ENCODE measurements at places on chromosomes 11 and 22.

GRCh38 chr11:65803797-65804492 lies 17.1 kb downstream of the OVOL1 start:
- no peak for DNase-seq

DNA sequence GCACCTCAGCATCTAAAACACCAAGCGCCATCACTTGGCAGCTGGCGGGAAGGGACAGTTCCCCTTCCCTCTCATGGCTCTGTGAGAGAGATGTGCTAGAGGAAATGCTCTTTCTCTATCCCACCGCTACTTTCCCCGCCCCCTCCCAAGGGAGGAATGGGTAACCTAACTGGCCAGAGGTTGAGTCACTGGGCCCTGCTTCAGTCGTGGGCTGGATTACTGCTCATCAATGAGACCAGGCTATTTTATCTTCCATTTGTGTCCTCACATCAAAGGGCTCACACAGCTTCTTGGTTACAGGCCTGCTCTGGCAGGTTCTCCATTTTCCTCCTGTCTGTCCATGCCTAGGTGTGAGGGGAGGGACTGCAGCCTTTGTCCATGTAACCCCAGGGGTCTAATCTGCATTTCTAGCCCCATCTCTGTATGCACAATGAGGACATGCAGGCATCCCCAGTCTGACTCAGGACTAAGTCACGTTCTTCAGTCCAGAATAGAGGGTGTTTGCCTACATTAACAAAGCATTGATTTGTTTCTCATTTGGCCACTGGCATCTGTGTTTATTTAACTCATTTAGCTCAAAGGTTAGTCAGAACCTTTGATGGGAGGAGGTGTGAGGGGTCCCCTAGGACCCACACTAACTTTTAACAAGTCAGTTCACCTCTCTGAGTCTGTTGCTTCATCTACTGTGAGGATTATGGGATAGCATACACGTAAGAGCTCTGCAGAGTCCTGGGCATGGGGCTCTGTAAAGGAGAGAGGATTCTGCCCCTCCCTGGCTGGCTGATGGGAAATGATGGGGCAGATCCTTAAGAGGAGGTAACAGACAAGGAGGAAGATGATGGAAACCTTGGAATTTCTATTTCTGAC lies 99.1 kb downstream of the XRRA1 start:
- DNase-seq: no peak

DNA sequence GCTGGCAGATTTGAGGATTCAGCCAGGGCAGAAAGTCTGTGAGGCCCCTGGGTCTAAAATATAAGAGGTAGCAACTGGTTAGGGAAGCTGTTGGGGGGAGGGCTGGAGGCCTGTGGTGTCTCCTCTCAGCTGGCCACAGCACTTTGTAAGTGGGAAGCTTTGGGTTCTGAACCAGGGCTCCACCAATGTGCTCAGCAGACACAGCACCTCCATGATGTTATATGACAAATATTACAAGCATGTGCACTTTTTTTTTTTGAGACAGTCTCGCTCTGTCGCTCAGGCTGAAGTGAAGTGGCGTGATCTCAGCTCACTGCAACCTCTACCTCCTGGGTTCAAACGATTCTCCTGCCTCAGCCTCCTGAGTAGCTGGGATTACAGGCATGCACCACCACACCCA lies 8.0 kb downstream of the ARHGAP1 start:
- no peak for DNase-seq

DNA sequence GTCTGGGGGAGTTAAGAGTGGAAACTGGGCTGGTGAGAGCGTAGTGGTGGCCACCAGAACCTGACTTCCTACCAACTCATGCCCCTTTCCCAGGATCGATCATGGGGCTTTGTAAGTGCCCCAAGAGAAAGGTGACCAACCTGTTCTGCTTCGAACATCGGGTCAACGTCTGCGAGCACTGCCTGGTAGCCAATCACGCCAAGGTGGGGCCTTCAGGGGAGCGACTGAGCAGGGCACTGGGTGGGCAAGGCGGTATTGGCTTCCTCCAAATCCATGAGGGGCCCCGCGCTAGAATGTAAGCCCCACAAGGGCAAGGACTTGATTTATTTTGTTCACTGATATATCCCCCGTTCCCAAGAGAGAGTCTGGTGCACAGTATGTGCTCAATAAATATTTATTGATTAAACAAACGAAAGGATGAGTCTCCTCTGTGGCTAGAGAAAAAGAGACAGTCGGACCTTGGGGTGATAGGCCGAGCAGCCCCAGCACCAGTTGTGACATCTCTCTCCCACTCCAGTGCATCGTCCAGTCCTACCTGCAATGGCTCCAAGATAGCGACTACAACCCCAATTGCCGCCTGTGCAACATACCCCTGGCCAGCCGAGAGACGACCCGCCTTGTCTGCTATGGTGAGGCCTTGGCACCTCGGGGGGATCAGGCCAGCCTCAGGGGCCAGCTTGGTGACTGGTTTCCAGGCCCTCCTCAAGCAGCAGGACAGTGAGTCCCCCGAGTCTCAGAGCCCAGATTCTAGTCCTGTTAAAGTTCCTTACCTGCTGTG lies 765 bp downstream of the ZFPL1 start:
- DNase-seq: no peak

DNA sequence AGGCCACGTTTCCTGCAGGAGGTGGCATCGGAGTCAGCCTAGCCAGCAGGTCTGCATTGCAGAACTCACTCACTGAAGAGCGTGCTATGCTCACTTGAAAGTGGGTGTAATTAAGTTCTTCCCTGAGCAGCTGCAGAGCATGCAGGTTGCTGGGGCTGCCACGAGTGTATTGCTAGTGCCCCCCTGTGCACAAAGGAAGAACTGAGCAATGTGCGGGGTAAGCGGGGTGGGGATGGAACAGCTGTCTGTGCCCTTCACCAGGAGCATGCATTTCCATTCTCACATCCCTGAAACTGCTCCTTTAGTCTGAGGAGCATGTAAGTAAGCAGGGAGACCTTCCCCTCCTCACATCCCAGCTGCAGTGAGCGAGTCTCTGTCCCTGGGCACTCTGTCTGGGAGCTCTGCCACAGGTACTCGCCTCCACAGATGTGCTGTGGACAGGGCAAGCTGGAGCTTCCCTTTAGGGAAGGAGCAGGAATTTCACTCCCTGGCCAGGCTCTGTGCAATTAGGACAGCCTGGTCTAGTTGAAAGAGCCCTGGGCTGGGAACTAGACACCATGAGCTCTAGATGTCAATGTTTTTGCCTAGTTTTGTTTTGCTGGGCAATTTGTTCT lies 1031.8 kb downstream of the NTM start:
- DNase-seq: peak; percentile 96

GRCh38 chr11:7098235-7098832 lies 9.5 kb downstream of the RBMXL2 start:
- no peak for DNase-seq

DNA sequence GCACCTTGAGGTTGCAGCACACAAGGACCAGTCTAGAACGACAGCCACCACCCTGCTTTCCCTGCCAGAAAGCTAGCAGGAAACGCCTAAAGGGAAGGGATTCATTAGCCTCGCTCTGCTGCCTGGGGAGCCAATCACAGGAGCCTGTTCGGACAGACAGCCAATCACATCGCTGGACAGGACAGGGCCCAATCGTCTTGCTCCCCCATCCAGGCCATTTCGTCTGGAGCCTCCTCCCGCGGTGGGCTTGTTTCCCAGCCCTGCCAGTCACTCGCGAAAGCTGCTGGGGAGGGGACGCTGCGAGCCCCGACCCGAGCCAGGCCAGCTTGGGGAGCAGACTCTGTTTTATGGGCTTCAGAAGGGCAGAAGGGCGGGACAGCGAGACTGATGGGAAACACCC lies 79.8 kb upstream of the NCAM1 start:
- DNase-seq: peak; percentile 64

DNA sequence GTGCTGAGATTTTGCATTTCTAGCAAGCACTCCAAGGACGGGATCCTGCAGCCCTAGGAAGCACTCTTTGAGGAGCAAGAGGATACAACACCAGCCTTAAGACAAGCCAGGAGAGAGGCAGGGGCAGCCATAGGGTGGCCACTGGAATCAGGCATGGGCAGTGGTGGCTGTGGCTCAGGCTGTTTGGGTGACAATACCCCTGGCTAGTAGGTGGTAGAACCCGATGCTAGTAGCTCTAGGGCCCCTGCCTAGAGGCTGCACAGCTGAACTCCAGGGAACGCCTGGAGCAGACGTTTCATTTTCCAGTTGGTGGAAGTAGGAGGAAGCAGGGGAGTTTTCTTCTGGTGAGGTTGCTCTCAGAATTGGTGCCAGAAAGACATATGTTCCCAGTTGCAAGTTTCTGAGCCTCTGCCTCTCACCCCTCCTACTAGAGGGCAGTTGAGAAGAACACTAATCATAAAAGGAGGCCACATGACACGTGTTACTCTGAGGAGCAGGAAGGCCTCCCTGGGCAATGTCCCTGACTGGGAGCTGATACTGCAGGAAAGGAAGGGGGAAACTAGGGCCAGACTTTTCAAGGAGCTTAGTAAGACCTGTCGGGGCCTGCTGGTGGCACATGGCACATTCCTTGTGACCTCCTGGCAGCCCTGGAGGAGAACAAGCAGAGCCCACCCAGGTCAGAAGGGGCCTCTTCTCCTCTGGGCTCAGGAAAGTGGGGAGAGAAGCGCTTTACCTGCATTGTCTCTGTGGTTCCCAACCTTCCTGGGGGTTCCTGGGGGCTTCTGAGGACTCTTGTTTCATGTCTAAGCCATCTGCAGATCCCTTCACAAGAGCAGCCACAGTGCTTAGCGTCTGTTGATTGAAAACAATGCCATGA lies 56.6 kb upstream of the DRD2 start:
- DNase-seq: no peak

DNA sequence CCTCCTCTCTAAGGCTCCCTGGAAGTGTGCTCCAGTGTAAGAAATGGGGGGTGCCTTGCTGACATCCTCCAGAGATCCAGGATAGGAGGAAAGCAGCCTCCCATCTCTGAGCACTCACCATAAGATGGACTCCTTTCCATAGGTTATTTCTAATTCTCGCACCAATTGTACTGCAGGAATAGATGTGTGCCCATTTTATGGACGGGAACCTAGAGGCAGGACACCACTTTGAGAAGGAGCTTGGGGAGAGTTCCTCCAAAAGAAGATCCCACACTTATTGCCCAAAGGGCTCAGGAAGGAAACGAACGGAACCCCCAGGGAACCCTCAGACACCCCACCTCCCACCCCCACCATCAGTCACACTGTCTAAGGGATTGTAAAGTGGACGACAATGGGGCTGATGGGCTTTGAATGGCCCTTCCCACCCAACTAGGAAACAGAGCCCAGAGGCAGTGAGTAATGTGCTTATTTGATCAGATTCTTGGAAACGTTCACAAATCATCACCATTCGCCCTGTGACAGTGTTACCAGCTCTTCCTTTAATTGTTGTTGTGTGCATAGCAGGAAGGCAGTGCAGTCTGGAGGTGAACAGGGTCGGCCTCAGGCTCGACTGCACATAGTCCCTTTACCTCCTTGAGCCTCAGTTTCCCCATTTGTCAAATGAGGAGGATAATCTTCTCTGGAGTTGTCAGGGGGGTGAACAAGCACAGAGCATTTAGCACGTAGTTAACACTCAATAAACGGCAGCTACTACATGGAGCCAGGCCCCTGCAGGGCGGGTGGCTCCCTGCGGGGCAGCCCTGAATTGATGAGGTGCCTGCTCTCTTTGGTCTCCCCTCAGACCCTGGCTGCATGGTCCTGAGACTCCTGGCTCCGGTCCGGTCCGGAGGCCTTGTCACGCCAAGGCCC lies 8.4 kb upstream of the MN1 start:
- no peak for DNase-seq

DNA sequence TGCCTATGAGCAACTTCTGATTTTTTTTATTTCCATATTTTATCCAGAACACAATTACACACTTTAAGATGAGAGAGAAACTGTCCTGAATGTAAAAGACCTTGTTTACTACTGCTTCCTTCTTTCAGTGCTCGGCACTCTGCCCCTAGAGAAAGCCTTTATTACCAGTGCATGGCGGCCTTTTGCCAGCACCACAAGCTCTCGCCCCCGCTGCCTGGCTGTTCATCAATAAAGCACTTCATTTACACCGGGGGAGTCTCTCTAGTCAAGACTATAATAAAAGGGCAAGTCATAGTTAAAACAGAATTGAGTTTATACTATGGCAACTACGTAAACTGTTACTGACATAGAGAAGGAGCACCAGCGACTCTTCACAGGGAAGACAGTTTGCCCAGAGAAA lies 259.5 kb downstream of the CADM1 start:
- DNase-seq: no peak

DNA sequence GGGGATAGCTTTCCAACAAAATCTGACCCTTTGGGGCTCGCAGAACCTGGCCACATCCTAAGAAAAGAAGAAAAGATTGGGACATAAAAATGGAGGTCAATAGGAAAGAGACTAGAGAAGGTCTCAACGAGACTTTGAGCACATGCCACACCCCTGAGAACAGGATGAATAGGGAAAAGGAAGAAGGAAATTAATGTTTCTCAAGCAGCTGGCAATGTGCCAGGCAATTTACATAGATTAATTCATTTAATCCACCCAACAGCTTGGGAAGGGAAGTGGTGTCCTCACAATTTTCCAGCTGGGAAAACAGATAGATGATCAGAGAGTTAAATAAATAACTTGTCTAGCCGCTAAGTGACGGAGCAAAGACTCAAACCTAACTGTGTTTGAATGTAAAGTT lies 50.7 kb downstream of the PAMR1 start:
- no peak for DNase-seq

DNA sequence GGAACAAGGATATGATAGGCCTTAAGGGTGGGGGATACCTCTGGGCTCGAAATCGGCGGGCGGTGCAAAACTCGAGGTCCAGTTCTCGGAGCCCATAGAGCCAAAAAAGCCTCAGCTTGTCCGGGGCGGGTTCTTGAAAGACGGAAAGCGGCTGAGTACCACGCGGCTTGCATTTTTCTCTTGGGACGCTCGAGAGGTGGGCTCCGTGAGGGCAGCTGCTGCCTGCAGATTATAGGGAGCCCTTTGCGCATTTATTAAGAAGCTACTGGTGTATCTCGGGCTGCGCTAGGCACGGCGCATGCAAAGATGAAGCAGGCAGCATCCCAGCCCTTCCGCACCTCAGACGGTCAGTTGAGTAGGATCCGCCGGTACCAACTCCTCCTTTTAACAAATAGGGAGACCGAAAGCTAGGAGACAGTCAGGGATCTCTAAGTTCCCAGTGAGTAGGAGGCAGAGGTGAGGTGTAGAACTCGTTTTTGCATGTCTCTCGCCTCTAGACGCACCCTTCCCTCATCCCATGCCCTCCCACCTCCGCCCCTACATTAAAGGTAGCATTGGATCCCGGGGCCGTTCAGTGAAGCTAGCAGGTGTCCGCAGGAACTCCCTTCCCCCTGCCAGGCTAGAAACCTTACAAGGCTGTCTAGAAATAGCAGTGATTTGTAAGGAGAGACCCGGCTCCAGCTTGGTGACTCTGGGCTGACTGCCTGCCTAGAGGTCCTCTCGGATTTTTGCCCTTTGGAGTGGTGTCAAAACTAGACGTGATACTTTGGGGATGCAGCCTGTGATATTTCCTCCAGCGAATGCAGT lies 768 bp downstream of the LDHA start:
- no peak for DNase-seq
